ENCODE measurements at places on chromosomes 11 and 22.
A peak's percentile ranks its signal among the peaks of the same experiment; 100 is the strongest.

GRCh38 chr22:19693981-19694670 is 20.2 kb upstream of the SEPTIN5 start:
- no peak for DNase-seq

DNA sequence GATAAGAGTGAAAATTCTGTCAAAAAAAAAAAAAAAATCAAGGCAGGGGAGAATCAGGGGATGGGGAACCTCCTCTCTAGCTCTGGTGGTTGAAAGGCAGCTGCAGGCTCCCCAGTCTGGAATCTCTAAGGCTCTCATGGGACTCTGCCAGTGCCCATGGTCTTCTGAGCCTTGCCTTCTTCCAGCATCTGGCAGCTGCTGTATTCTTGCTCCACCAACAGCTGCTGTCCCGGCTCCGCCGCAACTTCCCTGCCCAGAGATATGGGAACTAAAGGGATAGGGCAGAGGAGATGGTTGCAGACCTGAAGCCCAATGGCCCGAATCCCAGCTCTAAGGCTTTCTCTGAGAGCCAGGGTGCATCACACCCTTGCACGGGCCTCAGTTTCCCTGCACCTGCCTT is 49.5 kb upstream of the PHF21B start:
- no peak for DNase-seq

DNA sequence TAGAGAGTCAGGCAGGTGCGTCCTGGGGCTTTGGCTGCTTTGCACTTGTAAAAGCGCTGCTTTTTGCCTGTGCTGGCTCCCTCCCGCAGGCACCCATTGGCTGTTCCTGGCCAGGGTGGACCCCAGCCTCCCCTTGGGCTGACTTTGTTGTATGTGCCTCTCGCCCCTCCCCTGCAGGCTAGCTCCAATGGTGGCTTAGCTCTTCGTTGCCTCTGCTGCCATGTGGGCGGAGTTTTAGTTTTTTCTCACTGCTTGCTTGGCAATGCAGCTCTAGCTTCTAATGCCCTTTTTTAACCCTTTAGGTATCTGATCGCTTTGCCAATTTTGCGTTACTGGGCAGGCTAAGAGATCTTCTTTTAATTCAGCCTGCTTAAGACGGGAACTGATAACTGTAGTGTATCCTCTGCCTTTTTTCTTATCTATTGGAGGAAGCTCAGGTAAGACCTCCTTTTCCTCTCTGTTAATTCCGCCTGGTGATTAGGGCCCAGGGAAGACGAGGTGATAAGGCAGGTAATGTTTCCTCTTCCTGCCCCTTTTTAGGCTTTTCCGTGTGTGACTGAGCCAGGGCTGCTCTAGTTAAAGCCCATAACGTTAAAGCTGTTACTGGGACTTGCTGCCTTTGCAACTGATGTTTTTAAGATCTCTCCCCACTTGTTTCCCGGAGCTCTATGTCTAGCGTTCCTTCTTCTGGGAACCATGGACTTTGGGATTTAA is 11.7 kb upstream of the GLYATL1 start:
- DNase-seq: no peak

- DNase-seq: peak; percentile 66
Observed at GRCh38 chr11:11450744-11451362, 97.8 kb upstream of the CSNK2A3 start.

DNA sequence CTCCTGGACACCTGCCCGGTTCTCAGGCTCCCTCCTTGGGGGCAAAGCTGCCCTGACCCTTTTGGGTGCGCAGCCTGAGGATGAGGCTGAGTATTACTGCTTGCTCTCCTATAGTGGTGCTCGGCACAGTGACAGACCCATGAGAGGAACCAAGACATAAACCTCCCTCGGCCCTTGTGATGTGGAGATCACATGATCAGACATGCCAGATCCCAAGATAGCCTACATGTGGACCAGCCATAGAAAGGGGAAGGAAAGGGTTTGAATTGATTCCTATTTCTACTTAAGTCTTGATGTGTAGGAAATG is 125.3 kb downstream of the VPREB1 start:
- DNase-seq: no peak

- DNase-seq: no peak
Observed at GRCh38 chr11:16098526-16099205, 257.7 kb downstream of the SOX6 start.

GRCh38 chr22:37032134-37032534 is 12.6 kb downstream of the MPST start:
- no peak for DNase-seq

DNA sequence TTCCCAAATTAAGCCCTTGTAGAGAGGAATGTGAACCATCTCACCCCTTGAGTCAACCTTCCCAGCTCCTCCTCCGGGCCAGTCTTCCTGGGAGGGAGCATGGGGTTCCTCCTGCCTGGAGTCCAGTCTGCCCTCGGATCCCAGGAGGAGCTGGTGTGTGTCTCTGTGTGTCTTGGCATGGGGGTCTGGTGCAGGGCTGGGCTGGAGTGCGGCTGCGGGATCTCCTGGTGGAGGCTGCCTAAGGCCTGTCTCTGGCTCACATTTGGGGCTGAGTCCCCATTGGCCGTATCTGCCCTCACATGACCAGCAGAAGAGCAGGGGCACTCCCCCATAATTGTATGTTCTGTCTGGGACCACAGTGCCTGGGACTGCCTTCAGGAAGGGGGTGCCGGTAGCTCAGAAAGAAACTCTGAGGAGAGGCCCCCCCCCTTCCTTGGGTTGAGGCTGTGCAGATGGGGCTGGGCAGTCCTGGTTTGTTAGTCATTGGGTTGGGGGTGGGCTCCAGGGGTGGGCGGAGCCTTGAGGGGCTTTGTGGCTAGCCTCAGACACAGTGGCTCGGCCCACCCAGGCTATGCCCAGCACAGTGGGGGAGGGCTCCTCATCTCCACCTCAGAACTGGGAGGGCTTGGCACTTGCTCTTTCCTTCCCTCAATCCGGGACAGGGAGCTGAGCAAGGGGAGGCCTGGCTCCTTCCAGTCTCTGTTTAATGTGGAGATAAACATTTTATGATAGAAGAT is 2.9 kb downstream of the C1QTNF5 start:
- peak; percentile 8 for DNase-seq

DNA sequence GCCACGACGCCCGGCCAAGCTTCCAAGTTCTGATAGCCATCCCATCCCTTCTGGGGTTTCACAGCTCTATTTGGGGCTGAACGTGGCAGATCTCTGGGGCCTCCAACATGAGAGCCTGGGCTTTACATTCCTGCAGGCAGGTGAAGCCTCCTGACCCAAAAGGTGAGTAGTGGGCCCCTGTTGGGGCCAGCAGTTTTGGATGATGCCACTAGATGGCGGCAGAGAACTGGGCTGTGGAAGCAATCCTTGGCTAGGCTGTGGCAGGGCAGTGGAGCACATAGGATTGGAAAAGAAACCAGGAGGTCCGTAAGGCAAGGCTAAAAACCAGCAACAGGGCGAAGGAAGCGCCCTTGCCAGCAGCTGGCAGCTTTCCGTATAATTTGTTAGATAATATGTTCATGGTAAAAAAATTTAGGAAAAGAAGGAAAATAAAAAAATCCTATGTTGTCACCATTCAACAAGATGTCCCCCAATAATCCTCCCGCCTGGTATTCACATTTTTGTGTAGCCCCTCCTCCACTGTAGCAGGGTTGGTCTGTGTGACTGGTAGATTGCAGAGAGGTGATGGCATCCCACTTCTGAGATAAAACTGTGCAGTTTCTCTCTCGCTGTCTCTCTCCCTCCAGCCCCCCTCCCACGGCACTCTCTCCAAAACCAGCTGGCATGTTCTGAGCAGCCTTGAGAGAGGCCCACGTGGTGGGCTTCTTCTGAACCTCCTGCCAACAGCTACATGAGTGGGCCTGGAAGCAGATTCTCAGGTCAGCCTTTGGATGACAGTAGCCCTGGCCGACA is 43.6 kb upstream of the OR4B1 start:
- peak; percentile 26 for DNase-seq

DNA sequence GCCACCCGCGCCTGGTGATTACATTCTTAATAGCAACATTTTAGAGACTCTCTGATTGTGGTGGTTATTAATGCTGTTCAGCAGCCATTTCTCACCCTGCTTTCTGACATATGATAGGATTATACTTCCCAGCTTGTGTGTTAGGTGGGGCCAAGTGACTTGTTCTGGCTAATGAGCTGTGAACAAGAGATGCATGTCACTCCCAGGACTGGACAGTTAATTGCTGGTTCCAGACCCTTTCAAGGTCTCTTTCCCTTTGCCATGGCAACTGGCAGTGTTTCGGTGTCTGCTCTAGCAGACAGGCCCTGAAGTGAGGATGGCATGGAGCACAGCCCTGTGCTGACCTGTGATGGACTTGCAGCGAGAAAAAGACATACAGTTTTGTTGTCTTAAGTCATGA is 8.9 kb upstream of the PTPRJ start:
- DNase-seq: peak; percentile 49

GRCh38 chr11:69368119-69368880 is 74.3 kb downstream of the MYEOV start:
- DNase-seq: no peak

- DNase-seq: no peak
Observed at GRCh38 chr22:16601437-16602223, 9.0 kb upstream of the CCT8L2 start.

GRCh38 chr11:64710418-64711137 is 12.4 kb downstream of the NRXN2 start:
- no peak for DNase-seq

GRCh38 chr11:73017024-73017751 is 124.9 kb downstream of the FCHSD2 start:
- no peak for DNase-seq

DNA sequence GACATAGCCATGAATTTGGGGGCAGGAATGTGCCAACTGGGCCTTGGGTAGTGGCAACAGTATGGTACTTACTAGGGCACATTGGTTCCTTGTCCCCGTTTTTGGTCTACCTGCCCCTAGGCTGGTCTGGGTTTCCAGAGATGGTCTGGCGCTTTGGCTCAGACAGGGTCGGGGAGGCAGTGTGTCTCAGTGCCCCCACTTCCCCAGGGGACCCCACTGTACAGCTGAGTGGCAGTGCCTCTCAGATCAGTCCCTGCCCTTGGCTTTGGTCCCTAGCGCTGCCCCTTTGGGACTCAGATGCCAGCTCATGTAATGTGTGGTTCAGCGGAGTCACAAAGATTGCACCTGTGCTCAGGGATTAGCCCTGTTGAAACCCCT is 3.3 kb downstream of the RIC8A start:
- DNase-seq: no peak

DNA sequence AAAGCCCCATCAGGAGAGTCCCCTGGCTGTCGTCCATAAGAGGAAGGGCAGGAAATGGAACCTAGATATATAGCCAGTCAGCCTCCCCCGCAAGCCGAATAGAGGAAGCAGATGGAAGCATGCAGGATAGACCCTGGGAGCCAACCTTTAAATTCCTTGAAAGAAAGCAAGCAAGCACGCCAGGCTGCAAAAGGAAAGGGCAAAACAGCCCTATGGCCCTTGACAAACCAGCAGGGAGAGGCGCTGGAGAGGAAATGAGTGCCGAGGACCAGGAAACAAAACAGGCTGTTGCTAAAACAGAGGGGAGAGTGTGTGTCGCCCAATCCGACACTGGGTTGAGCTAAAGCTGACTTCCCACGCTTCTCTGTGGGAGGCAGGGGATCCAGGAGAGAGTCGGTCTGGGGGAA is 203.5 kb upstream of the MTNR1B start:
- DNase-seq: no peak

DNA sequence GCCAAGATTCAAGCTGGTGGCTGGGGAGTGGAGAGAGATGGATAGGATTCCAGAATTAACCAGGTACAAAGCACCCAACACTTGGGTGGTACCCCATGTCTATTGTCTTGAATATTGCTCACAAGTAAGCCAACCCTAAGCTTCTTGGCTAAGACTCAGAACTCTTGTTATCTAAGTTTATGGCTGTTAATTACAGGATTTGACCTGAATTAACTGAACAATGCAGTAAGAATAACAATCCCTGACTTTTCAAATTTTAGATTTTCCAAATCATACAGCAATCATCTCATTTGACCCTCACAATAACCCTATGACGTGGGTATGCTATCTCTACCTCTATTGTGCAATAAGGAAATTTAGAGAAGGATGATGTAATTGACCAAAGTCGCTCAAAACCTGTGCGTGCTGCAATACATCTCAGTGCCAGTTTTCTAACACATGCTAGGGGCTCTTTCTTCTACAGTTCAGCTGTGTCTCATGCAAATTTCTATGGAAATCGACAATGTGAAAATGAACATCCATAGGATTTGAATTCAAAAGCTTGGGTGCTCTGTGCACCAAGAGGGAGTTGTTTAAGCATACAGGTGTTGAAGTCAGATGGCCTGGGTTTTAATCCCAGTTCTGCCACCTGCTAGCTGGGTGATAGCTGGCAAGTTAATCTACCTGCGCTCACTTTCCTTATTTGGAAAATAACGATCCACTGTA is 40.1 kb upstream of the APLNR start:
- DNase-seq: no peak

GRCh38 chr22:18063306-18063705 is 14.5 kb upstream of the PEX26 start:
- no peak for DNase-seq

DNA sequence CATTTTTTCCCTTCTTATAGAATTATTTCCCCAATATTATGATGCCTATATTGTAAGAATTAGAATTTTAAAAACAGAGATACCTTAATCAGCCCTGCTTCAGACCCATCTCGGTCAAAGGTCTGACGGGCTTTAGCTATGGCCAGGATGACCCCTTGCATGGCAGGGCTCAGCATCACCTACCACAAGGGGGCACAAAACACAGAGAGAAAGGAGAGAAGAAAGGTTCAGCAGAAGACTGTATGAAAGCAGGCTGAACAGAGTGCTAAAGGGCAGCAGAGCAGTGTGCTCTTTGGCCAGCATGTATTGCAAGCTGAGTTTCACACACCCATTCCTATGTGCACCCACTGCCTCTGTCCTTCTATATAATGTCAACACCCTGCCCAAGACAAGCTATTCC is 26.8 kb downstream of the CLDN25 start:
- peak; percentile 9 for DNase-seq

DNA sequence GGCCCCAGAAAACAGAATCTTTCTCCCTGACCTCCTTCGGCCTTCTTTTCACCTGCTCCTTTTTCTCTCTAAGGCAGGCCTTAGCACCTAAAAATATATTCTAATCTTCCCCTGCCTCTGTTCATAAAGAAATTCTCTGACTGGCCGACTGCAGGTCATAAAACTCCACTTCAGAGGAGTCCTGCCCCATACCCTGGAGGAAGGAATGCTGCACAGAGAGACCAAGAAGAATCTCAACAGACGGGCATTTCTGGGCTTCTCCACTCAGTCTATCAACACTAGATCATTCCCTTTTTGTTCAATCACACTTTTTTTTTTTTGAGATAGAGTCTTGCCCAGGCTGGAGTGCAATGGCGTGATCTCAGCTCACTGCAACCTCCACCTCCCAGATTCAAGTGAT is 19.7 kb upstream of the PGA3 start:
- DNase-seq: no peak

- no peak for DNase-seq
Observed at GRCh38 chr11:118002541-118003423, 16.6 kb downstream of the IL10RA start.

DNA sequence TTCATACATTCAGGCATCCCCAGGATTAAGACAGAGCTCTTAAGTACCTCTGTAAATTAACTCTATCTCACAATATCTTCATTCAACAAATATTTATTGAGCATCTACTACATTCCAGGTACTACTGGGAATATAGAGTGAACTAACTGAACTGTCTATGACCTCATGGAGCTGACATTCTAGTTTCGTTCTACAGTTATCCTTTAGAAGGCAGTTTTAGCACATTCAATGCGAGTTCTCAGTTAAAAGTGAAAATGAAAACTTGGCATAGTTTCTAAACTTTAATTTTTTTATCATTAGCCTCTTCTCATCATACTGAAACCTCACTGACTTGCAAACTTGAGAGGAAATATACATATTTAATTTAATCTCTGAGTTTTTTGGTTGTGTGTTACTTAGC is 10.7 kb upstream of the MS4A6E start:
- no peak for DNase-seq
